ENCODE measurements at places on chromosomes 16 and 17.

- DNase-seq: no peak
Observed at GRCh38 chr16:3152027-3152276, 17.1 kb downstream of the ZNF213 start.

GRCh38 chr17:48890086-48890485 is 2.5 kb upstream of the ATP5MC1 start:
- DNase-seq: no peak

- no peak for DNase-seq
Observed at GRCh38 chr17:7262192-7262934, at the start of gene CLDN7. CLDN7 (minus strand) TSS chr17:7262478; CDS start chr17:7262043, 435 bp downstream.

DNA sequence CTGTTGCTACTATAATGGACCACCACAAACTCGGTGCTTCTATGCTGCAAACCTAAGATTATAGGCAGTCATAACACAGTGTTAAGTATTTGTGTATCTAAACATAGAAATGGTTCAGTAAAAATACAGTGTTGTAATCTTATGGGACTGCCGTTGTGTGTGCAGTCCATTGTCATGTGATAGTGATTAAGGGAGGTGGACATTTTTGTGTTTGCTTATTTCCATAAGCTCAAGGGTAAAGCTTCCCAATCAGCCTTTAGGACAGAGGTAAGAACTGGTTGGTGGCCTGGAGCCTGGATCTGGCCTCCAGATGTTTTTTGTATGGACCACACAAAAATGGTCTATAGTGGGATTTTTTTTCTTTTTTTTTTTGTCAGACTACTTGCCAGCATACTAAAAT is 29.9 kb downstream of the WWOX start:
- DNase-seq: no peak

- DNase-seq: no peak
Observed at GRCh38 chr16:89150090-89150835, 21.3 kb upstream of the CDH15 start.

GRCh38 chr17:5226940-5227878 is 7.5 kb downstream of the SCIMP start:
- DNase-seq: peak; percentile 67

- peak; percentile 12 for DNase-seq
Observed at GRCh38 chr16:68776821-68777485, 39.9 kb downstream of the CDH1 start.

DNA sequence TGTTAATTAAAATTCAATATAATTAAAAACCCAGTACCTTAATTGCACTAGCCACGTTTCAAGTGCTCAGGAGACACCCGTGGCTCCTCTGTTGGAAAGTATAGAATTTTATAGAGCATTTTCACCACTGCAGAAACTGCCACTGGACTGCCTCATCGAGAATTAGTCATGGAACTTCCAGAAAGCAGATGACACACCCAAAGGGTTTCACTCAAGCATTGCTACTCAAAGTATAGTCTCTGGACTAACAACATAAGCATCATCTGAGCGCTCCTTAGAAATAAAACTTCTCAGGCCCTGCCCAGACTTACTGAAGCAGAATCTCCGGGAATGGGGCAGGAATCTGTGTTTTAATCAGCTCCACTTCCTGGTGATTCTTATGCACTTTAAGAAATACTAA is 63.5 kb upstream of the GPR139 start:
- no peak for DNase-seq

- DNase-seq: no peak
Observed at GRCh38 chr16:19703172-19703889, 14.7 kb downstream of the KNOP1 start.

DNA sequence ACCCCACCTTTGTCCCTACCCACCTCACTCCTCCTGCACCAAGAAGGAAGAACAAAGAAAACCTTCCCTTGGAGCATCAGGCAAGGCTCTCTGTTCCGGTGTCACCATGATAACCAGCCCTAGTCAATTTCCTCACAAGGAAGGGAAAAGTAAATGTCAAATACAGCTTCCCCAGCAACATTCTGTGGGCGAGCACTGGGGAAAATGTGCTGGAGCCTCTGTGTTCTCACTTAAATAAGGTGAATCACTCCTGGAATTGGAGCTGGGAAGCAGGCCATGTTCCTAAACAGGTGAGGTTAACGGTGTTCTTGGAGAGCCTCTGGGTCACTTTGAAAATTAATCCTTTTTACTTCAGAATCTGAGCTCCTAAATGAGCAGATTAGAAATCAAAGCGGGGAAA is 427.9 kb upstream of the ERCC4 start:
- DNase-seq: no peak

DNA sequence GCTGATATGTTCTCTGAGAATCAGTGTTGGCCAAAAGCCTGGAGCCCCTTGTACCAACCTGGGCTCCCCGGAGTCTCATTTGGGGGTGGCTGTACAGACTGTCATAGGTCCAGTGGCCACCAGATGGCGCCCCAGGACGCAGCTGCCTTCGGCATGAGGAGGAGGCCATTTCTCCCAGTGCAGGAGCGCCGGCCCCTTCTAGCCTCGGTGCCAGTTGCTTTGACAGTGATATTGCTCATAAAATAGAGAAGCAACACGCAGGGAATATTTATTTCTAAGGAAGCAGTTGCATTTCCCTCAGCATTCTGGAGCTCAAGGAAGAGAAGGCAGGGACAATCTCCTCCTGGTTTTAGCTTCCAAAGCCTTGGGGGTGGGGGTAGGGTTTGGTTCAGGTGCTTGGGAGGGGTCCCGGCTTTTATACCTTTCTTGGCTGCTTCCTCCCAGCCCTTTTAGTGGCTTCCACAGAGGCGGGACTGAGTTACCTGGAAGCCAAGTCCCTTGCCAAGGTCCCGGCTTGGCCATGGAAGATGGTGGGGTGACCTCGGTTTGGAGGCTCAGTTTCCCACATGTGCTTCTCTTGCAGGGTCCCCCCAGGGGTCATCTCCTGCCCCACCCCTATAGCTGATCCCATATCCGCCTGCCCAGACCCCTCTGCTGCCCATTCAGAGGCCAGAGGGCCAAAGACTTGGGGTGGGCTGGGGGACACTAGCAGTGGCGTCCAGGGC is 117.8 kb upstream of the CDC42EP4 start:
- peak; percentile 90 for DNase-seq

DNA sequence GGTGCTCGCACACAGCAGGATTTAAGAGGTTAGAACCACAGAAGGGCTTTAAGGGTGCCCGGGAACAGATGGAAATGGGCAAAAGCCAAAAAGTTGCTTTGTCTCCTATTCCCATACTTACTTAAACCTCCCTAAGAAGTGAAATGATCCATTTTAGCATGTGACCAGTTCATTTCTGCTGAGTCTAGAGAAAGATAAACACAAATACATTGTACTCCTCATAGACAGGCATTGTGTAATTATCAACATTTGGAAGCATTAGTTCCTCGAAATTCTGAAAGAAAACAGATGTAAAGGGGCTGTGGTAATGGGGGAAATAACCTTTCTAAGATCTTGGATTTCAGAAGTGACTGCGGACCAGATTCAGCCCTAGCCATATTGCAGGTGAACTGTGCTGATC is 178.3 kb downstream of the CYB561 start:
- no peak for DNase-seq
